Left lobe of liver (tissue), 2 donors: ENCODE measurements at places on chromosomes 11 and 22. TPM values are rescaled to one million over a fixed set of nuclear protein-coding genes. Genes with fewer than 3 reads are reported as not detected.

- no peak for DNase-seq
Observed at GRCh38 chr11:127994736-127995135, 592.6 kb downstream of the ETS1 start.

- no peak for DNase-seq
Observed at GRCh38 chr11:11439591-11439990, 86.5 kb upstream of the CSNK2A3 start.

DNA sequence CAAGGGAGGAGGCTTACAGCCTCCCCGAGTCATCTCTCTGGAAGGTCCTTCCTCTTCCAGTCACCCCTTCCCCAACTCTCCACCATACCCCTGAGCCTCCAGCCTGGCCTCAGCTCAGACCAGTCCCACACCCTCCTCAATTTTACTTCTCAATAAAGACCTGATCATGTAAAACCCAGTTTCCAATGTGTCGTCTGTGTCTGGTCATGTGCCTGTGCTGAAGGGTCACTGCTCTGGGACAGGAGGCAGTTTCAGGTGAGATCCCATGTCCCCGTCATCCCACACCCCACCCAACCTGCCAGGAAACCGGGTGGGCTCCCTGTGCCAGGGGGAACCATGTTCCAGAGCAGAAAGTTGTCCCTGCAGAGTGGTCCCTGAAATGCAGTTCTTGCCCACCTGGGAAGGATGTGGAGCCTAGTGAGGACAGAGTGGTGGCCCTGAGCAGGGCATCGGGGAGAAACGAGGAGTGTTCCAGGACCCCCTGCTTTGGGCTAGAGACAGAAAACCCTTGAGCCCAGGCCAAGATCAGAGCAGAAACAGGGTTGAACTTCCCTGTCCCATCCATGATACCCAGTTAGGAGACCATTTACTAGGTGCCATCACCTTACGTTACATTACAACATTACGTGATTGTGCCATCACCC is 19.4 kb downstream of the IGLL5 start:
- DNase-seq: no peak

OR5B21 gene
- total RNA-seq: not detected

DNA sequence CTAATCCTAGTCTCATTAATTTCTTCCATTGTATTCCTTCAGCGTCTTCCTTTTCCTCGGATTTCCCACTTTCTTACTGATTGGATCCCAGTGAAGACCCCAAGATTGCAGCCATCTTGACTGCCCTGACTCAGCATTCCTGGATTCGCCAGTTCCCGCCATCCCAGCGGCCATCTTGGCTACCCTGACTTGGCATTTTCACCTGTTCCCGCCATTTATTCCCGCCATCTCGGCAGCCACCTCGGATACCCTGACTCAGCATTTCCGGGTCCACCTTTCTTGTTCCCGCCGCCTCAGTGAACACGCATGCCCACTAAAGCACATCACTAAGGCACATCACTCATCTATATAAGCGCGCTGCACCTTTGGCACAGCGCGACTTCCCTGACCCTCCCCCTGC is 13.8 kb upstream of the OR56A3 start:
- DNase-seq: no peak

DNA sequence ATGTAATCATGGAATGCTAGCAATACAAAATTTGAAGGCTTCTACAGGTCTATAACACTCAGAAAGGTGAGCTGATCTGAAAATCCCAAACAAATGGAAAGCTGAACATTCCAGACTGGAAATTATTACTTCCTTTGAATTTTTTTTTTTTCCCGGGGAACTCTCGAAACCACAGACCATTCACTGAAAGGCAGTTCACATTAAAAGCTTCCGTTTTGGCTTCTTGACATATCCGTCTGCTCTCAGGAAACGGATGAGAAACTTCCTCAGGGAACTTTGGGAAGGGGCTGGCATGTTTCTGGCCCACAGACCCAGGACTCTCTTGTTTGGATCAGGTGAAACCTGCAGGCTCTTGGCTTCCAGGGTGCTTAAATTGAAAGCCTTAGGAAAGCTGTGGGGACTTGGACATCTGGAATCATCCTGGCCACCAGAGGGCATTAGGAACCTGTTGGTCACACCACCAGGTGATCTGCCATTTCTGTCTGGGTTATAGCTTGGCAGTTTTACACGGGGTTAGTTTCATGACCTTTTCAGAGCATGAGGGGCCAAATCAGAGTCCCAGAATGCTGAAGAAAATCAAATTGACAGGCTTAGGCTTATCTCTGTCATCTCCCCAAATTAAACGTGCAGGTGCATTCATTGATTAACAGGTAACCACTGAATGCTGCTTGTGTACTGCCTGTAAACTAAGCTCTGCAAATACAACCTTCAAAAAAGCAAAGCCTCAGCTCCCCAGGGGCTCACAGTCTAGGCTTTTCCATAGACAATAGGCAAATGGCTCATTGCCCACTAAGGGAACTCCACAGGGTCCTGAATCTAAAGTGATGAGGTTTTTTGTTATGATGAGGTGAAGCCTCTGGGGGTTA is 22.7 kb upstream of the GRAMD1B start:
- peak; percentile 62 for DNase-seq

CHST1 gene
- 2.3 TPM for total RNA-seq

- DNase-seq: no peak
Observed at GRCh38 chr11:76185931-76186401, 20.3 kb downstream of the WNT11 start.

DNA sequence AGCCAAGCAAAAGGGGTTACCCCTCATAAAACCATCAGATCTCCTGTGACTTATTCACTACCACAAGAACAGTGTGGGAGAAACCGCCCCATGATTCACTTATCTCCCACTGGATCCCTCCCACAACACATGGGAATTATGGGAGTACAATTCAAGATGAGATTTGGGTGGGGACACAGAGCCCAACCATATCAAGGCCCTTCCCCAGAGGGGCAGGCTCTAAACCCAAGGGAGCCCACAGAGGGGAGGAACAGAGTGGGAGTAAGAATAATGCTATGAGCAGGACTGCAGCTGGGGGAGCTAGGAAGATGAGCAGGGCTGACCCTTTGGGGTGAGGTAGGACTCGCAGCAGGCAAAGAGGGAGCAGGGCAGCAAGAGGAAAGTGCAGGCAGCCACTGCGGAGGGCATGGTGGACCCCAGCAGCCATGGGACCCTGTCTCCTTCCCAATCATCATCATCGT is 59.3 kb downstream of the CD82 start:
- DNase-seq: peak; percentile 29

DNA sequence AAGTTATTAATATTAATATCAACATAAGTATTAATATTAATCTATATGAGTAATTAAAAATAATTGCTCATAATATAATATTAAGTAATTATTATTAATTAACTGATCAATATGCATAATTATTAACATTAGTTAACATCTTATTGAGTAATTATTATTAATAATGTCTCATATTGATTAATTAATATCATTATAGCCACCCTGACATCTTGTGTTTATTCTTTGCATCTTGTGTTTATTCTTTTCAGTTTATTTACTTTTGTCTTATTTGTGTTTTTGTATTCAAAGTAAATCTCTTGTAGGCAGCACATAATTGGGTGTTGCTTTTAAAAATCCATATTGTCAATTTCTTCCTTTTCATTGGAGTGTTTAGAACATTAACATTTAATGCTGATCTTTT is 56.6 kb downstream of the MYEOV start:
- DNase-seq: no peak

GRCh38 chr22:45511847-45512261 is 9.2 kb downstream of the FBLN1 start:
- no peak for DNase-seq

DNA sequence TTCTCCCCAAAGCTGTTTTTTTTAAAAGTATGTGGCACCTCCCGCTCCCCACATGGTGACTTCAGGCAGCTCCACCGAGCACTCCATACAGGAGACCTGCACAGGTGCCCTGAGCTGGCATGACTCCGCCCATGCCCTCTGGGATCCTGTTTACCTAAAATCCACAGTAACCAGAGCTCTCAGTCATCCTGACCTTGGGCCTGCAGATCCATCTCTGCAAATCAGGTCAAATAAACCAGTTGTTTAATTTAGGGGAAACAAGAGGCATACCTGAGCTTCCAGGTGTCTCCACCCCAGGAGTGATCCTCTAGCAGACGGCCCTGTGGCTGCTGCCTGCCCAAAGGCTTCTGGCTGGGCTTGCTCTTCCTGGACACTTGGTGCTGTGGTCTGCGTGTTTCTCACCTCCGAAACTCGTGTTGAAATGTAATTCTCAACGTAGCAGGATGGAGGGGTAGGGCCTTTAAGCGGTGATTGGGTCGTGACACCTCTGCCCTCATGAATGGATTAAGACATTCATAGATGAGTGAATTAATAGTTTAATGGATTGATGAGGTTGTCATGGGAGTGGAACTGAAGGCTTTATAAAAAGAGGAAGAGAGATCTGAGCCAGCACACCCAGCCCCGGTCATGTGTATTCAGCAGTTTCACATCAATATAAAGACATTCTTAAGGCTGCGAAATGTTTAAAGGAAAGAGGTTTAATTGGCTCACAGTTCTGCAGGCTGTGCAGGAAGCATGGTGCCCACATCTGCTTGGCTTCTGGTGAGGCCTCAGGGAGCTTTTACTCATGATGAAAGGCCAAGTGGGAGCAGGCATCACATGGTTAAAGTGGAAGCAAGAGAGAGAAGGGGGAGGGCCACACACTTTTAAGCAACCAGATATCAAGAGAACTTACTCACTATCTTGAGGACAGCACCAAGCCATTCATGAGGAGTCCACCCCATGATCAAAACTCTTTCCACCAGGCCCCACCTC is 34.1 kb downstream of the LINC01488 start:
- DNase-seq: no peak

- no peak for DNase-seq
Observed at GRCh38 chr11:74819400-74819799, 70.8 kb downstream of the RNF169 start.

- DNase-seq: no peak
Observed at GRCh38 chr11:31443802-31444201, 65.6 kb downstream of the IMMP1L start.

PGR gene
- 0.23 TPM for total RNA-seq

TEAD1 gene
- 29.6 TPM for total RNA-seq

RIC3 gene
- total RNA-seq: 3.4 TPM

DNA sequence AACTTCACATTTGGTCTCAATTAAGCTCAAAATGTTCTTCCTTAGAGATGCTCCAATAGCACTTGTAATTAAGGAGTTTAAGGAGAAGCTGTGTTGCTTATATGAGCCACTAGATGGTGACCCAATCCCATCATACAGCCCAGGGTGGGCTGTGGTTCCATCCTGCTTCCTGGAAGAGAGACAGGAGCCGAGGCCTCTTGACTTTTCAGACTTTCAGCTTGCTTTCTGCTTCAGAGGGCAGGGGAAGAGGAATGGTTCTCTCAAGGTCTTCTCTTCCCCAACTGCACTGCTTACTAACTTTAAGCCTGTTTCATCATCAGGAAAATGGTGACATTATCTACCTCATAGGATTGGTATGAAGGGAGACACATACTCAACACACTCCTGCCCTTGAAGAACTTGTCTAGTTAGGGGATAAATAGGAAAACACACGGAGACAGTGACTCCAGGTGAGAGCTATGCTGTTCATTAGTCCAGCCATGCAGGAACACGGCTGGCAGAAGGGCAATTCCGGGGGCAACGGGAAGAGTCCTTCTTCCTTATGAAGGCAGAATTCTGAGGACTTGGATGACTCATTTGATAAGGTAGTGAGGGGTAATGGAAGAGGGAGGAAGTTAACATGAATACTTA is 20.1 kb downstream of the TMEM218 start:
- DNase-seq: no peak

DNA sequence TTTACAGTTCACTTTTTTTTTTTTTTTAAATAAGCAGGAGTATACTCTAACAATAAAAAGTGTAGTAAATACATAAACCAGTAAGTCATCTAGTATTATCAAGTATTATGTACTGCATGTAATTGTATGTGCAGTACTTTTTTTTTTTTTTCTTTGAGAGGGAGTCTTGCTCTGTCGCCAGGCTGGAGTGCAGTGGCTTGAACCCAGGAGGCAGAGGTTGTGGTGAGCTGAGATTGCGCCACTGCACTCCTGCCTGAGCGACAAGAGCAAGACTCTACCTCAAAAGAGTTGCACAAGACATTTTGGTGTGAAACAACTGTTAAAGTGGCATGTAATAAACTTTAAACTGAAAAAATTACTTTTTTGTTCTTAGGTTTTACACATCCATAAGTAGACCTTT is 16.7 kb downstream of the BCL2L13 start:
- peak; percentile 81 for DNase-seq

DNA sequence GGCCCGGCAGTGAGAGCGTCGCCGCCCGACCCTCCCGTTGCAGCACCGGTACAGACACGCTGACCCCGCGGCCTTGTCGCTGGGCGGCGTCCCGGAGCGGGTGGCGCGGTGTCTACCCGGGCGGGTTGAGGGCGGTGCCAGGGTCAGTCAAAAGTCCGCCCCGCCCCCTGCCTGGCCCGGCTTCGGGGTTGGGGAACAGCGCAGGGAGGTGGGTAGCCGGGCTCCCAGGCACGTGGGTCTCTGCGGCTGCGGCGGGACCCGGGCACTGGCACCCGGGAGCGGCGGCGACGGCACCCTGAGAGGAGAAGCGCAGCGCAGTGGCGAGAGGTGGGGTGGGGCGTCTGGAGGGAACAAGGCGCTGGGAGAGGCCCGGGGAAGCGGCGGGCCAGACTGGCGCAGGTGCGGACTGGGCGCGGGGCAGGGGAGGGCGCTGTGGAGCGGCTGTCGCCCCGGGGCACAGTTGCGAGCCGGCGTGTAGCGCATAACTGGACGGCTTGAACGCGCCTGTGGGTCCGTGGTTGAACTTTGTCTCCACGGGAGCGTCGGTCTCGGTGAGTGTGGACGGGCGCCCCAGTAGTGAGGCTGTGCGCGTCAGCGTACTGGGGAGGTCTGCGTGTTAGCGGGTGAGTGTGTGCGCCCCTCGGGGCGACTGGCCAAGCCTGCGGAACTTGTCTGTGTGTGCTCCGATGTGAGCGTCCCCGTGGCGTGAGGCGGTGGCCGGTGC is at the start of gene P2RY2:
Gene P2RY2, plus strand, starts transcription at position 176 of the 724 bp plus-strand sequence. CDS start 15,879 bp downstream, outside the sequence.
- DNase-seq: peak; percentile 96

IGSF22 gene
- 0.13 TPM for total RNA-seq

DNA sequence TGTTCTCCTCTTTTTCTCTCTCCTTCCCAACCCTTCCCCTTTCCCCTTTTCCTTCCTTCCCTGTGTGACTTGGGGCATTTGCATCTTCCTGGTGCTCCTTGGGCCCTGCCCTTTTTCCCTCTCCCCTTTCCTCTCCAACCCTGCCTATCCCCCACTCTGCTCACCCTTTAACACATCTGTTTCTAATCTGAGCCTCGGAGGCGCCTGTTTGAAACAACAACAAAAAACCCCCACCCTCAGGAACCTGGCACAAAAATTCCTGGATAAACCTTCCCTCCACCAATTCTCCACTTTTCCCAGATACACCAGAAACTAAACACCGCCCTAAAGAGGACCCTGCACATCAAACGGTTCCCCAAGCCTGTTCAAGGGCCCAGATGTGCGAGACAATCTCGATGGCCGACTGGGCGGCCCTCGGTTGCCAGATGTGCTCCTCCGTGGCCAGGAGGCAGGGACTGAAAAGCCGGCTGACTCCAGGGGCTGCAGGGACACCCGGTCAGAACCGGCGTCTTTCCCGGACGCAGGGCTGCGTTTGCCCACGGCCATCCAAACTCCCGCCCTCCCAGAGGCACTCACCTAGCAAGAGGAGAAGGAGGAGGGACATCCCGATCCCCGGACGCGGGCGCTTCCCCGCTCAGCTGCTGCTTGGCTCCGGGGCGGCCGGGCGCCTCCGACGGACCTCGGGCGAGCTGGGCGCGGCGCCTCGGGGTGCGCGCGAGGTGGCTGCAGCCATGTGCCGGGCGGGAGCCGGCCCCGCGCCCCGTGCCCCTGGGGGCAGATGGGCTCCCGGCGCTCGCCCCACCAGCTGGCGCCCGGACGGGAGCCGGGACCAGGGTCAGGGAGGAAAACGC is 486 bp downstream of the CLMP start:
- DNase-seq: no peak
